ENCODE measurements at places on chromosomes 3 and 15.

GRCh38 chr3:108546692-108547091 is 36.3 kb upstream of the MYH15 start:
- no peak for DNase-seq

DNA sequence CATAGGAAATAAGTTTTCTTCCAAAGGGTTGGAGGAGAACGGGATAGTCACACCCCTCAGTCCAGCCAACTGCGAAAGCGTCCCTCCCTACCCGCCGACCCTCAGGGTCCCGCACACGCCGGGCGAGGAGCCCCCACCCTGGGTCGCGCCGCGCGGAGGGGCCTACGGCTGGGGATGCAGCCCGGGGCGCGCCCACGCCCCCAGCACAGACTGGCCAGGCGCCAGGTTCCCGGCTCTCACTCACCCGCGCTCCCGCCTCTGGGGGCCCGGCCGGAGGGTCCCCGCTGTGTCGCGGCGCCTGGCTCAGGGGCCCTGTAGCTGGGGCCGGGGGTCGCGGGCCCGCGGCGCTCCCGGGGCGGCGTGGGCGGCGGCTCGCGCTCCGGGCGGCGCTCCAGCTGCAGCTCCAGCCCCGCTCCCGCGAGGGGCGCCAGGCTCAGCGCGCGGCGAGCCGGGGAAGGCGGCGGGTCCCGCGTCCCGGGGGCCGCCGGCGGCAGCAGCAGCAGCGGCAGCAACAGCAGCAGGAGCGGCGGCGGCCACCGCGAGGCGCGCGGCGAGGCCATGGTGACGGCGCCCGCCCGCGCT is 375 bp downstream of the HEG1 start:
- DNase-seq, result no peak

DNA sequence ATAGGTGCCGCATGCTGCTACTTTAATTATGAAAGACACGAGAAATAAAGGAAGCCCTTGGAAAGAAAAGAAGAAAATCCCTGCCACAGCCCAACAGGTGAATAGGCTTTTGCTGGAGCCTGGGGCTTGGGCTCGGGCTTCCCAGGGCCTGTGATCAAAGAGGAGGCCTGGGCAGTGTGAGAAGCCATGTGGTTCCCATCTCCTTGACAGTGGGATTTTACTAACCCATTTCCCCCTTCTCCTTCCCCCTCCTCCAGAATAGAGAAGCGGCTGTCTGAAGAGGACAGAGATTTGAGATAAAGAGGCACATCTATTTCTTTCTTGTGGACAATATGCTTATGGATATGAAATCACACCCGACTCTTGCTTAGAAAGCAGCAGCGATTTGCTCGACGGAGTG is 369.1 kb downstream of the MCTP2 start:
- no peak for DNase-seq

DNA sequence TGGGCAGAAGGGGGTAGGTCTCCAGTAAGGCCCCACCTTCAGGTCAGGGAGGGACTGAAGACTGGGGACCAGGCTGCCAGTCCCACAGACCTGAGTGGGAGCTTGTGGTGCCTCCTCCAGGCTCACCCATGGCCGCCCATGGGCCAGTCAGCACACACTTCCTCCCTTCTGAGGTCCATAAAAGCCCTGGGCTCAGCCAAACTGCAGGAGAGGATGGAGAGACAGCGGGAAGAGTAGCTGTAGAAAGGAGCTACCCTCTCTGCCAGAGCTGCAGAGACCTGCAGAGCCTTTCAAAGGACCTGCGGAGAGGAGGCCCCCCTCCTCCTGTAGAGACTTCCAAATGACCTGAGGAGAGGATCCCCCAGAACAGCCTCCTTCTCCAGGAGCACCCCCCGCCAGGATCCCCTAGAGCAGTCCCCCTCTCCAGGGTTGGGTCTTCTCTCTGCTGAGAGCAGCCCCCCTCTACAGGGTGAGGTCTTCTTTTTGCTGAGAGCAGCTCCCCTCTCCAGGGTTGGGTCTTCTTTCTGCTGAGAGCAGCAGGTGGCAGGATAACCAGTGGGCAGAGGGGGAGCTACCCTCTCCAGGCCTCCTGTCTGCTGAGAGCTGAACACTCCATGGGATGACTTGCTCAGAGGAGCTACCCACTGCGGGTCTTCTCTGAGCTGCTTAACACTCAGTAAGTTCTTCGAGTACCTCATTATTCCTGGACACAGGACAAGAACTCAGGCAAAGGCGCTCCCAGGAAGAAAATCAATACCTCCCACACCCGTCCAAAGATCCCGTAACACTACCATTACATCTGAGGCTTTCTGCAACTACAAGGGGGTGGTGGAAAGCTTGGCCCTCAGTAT is 5.0 kb upstream of the SKIC8 start:
- DNase-seq, result no peak
